ENCODE measurements at places on chromosomes 3 and 15. TPM values are rescaled to one million over a fixed set of nuclear protein-coding genes. Genes with fewer than 3 reads are reported as not detected.

PRRT3 gene
- 5.5 TPM for total RNA-seq

ARPIN gene
- total RNA-seq = 23.0 TPM

FBN1 gene
- 4,431 TPM for total RNA-seq

TRPM1 gene
- total RNA-seq = not detected

RBMS3 gene
- total RNA-seq = 84.1 TPM

C2CD4B gene
- not detected for total RNA-seq

NOX5 gene
- 0.27 TPM for total RNA-seq

GALNT15 gene
- 10.9 TPM for total RNA-seq

CFAP92 gene
- 0.49 TPM for total RNA-seq

UACA gene
- 149 TPM for total RNA-seq

CPNE9 gene
- total RNA-seq = not detected

TFDP2 gene
- total RNA-seq = 28.5 TPM

A4GNT gene
- total RNA-seq = not detected

INKA1 gene
- 4.4 TPM for total RNA-seq

GOLGA8Q gene
- total RNA-seq = 1.1 TPM

PLCL2 gene
- 11.6 TPM for total RNA-seq

PLCH1 gene
- 0.09 TPM for total RNA-seq

IL5RA gene
- not detected for total RNA-seq

LRRC31 gene
- total RNA-seq = not detected

PLCB2 gene
- not detected for total RNA-seq

TPM1 gene
- 746 TPM for total RNA-seq

MUSTN1 gene
- not detected for total RNA-seq

ARGFX gene
- total RNA-seq = not detected

PDHB gene
- total RNA-seq = 75.4 TPM

ALDH1L1 gene
- 0.18 TPM for total RNA-seq

GP9 gene
- not detected for total RNA-seq

NR1I2 gene
- total RNA-seq = not detected

SLC51B gene
- not detected for total RNA-seq

IL17RC gene
- 47.9 TPM for total RNA-seq

IGSF11 gene
- not detected for total RNA-seq

FBLN2 gene
- total RNA-seq = 452 TPM

FILIP1L gene
- total RNA-seq = 34.3 TPM

AADAC gene
- 138 TPM for total RNA-seq

TMEM207 gene
- total RNA-seq = not detected

SEMA3F gene
- total RNA-seq = 0.74 TPM

TRIM59 gene
- 47.8 TPM for total RNA-seq

OR5K2 gene
- not detected for total RNA-seq
